ENCODE measurements at places on chromosomes 12 and 14.
A peak's percentile ranks its signal among the peaks of the same experiment; 100 is the strongest.

GRCh38 chr14:45679853-45680252 is 426.9 kb upstream of the MIS18BP1 start:
- DNase-seq = no peak

DNA sequence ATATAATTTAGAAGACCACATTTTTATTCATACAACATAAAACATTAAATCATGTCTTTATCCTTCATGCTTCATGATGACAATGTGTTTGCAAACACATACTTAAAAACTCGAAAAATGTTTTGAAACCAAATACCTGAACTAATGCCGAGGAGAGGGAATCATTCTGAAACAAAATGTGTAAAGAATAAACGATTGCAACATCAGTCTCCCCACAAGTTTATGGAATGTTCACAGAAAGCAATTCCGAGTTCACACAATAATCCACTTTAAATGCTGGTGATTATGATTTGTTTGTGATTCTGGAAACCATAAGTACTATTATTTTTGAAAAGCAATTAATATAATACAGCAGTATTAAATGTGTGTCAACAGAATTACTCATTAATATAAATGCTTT is 84.5 kb upstream of the PDZRN4 start:
- DNase-seq = no peak

GRCh38 chr14:34926552-34926951 is 51.4 kb upstream of the BAZ1A start:
- no peak for DNase-seq

- DNase-seq = no peak
Measured at GRCh38 chr12:52634266-52635056, 16.1 kb upstream of the KRT73 start.

DNA sequence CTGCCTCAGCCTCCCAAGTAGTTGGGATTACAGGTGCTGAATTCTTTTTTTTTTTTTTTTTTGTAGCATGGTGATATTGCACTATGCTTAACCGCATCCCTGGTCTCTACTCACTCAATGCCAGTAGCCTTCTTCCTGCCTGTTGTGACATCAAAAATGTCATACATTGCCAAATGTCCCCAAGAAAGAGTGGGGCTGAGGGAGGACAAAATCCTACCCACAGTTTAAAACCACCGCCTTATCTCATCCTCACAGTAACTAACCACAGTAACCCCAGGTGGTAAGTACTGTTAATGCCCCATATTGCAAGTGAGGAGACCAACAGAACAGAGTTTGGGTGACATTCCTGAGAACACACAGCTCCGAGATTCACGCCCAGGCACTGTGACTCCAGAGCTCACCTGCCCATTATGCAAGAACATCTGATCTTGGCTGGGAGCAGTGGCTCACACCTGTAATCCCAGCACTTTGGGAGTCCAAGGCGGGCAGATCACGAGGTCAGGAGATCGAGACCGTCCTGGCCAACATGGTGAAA is 19.6 kb downstream of the MORN3 start:
- peak; percentile 57 for DNase-seq
